ENCODE measurements at places on chromosomes 7 and 10. TPM values are rescaled to one million over a fixed set of nuclear protein-coding genes. Genes with fewer than 3 reads are reported as not detected.
A peak's percentile ranks its signal among the peaks of the same experiment; 100 is the strongest.

DNA sequence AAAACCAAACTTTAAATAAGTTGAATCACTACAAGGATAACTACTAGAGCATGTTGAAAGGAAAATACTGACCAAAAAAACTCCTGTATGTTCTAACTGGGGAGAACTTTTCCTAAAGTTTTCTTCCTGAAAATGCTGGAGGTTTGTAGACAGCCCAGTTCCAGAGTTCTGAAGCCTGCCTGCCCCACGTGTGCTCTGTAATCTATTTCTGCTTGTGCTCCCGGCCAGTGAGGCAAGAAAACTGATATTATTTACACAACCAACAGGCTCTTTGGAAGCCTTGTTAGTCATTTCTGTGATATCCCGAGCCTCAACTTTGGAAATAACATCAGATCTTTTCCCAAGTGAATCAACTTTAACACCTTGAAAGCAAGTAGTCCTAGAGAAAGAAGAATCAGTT is 46.7 kb downstream of the ZFAND4 start:
- no peaks in the 10 kb centered on the region for H3K27me3 ChIP-seq
- peaks cover 11% of the 10 kb centered on the region for H3K36me3 ChIP-seq
- no peak for DNase-seq
- H3K4me3 ChIP-seq, result no peak overlapping the region
- no peak overlapping the region for H3K27ac ChIP-seq

DNA sequence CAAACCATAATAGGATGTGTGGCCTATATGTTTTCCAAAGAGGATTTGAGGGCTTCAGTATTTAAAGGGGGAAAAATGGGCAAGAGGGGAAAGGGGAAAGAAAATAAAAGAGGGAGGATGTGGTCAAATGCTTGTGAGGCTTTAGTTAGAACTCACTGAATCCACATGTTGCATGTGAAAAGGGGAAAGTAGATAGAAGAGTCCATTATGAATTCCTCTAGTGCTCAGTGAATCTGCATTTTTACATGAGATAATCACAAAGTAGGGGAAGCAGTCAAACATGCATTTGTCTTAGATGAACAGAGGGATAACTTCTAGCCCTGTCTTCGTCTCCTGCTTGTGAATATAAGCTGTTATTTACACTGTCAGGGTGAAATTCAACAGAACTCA is 24.6 kb upstream of the AKAP9 start:
- no peaks in the 10 kb centered on the region for H3K4me1 ChIP-seq
- no peak for DNase-seq
- H3K4me3 ChIP-seq, result no peak overlapping the region

DNA sequence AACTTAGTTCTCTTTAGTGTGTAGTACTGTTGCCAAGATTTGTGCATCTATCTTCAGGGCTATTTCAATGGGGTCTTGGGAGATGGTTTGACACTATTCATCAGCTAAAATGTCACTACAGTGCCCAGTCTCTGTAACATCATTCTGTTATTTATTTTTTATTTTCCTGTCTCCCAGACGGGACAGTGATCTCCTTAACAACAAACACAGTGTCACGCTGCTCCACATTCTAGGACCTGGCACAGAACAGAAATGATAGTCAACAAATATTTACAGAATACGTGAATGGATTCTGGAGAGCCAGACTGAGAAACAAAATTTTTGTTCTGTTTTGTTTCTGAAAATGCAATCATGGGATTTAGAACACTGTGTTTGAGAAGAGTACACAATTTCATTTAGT is 937.7 kb upstream of the LRRN3 start:
- DNase-seq, result no peak
- no peak overlapping the region for H3K4me3 ChIP-seq
- no peaks in the 10 kb centered on the region for H3K4me1 ChIP-seq
- H3K27me3 ChIP-seq, result no peaks in the 10 kb centered on the region
- H3K36me3 ChIP-seq, result no peaks in the 10 kb centered on the region

DNA sequence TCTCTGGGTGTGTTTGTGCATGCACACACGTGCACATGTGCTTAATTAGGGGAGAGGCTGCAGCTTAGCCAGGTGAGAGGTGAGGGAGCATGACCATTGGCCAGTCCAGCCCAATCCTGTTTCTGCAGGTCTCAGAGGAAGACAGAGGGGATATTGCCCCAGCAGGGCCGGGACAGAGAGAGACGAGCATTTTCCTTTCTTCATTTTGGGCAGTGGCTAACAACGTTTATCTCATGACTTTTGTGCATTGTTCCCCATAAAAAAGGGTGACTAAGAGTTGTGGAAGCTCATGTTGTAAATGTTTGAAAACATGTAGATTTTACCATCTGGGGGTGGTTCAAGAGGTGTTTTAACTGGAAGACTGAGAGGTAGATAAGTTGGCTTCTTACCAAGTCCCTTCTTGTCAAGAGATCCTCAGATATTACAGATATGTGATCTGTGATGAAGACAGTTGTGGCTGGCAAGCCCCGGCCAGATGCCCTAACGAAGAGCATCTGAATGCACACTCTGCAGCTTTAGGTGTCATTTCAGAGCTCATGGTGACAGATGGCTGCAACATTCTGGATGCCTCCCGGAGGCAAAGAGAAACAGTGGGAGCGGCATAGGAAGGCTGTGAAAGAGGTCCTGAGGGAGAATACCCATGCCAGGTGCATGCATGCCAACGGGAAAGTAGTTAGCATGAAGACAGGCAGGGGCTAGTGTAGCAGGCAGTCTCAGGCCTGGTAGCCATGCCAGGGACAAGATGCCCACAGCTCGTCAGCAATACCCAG is 16.7 kb upstream of the DMBT1 start:
- H3K27ac ChIP-seq, result no peak overlapping the region
- H3K4me1 ChIP-seq, result peaks cover 16% of the 10 kb centered on the region
- no peak overlapping the region for H3K4me3 ChIP-seq
- H3K36me3 ChIP-seq, result no peaks in the 10 kb centered on the region
- no peak for DNase-seq
- no peaks in the 10 kb centered on the region for H3K27me3 ChIP-seq

GRCh38 chr7:95395755-95396135 is 430 bp downstream of the PON3 start:
- DNase-seq, result no peak
- H3K36me3 ChIP-seq, result no peaks in the 10 kb centered on the region
- H3K27ac ChIP-seq, result peak overlapping the region; percentile 80

DNA sequence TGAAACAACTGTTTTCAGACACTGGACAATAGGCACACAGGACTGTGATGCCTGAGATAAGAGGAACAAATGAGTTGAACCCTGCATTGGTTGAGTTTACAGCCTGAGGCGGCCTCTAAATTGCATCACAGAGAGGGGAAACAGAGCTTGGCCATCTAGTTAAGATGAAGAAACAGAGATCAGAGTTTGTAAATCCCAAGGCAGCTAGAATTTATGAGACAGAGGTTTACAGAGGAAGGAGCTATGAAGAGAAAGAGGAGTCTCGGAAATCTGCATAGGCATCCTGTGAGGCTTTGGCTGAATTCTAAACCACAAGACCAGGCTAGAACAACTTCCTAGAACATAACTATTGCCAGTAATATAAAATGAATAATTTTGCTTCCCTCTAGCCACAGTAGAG is 41.0 kb upstream of the OIT3 start:
- H3K4me3 ChIP-seq, result no peak overlapping the region
- no peaks in the 10 kb centered on the region for H3K36me3 ChIP-seq

DNA sequence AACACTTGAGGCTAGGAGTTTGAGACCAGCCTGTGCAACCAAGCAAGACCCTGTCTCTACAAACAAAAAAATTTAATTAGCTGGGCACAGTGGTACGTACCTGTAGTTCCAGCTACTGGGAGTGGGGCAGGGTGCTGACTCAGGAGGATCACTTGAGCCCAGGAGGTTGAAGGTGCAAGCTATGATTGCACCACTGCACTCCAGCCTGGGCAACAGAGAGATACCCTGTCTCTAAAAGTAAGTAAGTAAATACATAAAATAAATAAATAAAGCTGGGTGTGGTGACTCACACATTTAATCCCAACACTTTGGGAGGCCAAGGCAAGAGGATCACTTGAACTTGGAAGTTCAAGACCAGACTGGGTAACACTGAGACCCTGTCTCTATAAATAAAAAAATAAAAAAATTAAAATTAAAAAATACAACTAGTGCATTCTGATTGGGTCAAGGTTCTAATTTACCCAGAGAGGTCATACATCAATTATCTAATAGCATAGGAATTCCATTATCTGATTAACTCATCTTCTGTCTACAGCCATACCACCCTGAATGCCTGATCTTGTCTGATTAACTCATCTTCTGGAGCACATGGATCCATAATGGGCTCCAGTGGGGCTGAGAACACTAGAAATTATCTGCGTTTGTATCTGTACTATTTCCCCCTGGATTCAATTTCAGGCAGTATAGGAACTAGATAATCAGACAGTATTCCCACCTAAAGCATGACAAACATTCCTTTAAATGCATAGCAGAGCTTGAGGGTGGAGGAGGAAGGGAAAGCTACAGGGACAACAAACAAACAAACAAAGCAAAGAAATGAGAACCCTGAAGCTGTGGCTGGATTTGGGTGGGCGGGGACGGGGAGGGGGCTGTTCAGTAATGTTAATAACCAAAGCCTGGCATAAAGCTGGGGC is 21.0 kb upstream of the HILPDA start:
- peaks cover 6% of the 10 kb centered on the region for H3K27me3 ChIP-seq
- H3K36me3 ChIP-seq, result no peaks in the 10 kb centered on the region
- no peak overlapping the region for H3K27ac ChIP-seq
- no peak overlapping the region for H3K4me3 ChIP-seq

DNA sequence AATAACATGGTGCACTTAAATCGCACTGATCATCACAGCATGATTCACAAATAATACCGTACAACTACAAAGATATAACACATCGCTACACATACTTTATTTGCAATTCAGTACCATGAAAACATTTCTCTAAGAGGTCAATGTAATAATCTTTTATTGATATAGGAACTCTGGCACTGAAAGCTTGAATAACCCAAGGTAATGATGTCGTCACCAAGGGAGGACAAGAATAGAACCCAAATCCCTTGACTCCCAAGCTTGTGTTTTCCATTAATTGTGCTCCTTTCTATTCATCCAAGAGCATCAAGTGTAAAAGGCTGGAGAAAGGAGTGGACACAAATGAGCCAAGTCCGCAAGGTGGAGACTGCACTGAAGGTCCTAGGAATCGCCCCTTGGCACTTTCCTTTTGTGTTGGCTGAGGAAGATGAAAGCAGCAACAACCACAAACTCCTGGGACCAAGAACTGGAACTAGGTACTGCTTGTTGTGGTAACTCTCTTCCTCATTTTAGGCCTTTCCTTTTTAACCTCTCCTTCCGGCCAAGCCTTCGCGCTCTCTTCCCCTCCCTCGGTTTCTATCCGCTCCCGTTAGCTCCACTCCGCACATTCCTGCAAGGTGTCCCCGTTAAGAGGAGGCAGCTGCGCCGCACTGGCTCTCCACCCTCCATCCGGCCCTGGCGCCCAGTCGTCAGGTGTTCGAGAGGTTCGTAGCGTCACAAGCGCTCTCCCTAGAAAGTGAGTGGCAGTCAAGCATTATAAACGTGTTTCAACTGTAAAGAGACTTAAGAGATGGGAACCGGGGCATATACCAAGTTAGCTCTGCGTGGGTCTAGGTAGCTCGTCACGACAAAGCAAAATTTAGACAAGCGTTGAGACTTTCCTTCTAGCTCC is 1.0 kb upstream of the CBLL1 start:
- H3K27me3 ChIP-seq, result no peaks in the 10 kb centered on the region
- no peaks in the 10 kb centered on the region for H3K36me3 ChIP-seq
- H3K4me3 ChIP-seq, result peak overlapping the region; percentile 87
- DNase-seq, result peak; percentile 78
- H3K4me1 ChIP-seq, result peaks cover 41% of the 10 kb centered on the region

DNA sequence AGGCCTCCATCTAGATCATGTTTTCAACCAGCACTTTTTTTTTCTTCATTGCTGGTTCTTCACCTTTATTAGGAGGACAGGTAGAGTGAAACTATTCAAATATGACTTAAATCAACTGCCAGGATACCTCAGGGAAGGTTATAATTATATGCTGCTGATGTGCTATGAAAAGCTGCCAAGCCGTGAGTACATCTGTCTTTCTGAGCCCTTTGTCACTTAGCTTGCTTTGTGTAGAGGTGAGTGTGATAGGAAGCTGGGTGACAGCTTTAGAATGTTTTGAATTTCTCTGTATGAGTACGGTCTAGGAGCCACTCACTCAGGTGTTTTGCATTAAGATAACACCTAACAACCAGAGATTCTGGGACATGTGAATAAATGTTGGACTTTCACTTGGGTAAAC is 365.2 kb downstream of the OTUD1 start:
- H3K36me3 ChIP-seq, result no peaks in the 10 kb centered on the region
- H3K4me1 ChIP-seq, result no peaks in the 10 kb centered on the region

DNA sequence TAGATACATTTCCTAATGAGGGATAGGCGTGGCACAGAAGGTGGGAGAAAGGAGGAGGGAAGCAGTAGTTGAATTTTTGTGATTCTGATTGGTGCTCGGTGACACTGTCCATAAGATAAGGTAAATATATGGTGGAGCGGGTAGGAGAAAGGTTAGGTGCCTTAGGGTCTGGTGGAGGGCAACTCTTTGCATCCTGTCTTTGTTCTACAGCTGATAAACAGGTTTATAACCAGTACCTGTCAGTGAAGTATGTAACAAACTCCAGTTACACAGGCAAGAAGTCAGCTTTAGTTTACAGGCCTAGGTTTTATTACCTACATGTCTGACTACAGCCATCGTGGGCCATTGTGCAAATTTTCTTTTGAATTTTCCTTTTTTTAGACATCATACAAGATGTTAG is 10.9 kb upstream of the FAM180A start:
- H3K36me3 ChIP-seq, result no peaks in the 10 kb centered on the region
- peaks cover 3% of the 10 kb centered on the region for H3K4me1 ChIP-seq
- DNase-seq, result no peak
- H3K27ac ChIP-seq, result no peak overlapping the region
- no peak overlapping the region for H3K4me3 ChIP-seq
- no peaks in the 10 kb centered on the region for H3K27me3 ChIP-seq

- H3K4me1 ChIP-seq, result peaks cover 14% of the 10 kb centered on the region
- H3K36me3 ChIP-seq, result no peaks in the 10 kb centered on the region
- H3K27me3 ChIP-seq, result peaks cover 15% of the 10 kb centered on the region
These were observed 4.1 kb downstream of the DKK1 start for GRCh38 chr10:52318136-52318701.

DNA sequence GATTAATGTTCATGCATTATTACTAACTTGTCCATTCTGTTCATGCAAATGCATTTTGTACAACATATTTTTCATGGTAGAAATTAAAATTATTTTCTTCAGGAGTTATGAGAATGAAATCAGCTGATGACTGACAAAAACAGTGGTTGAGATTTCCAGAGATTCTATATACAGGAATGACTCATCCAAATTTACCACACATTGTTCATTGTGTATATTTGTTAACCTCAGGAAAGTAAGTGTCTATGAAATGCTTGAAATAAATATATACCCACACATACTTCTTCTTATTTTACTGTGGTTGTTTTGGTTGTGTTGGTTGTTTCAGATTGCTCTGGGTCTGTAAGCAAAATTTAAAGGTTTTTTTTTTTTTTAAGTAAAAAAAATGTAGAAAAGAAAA is 108.1 kb upstream of the SP8 start:
- no peaks in the 10 kb centered on the region for H3K36me3 ChIP-seq
- DNase-seq, result no peak
- no peaks in the 10 kb centered on the region for H3K4me1 ChIP-seq
- no peaks in the 10 kb centered on the region for H3K27me3 ChIP-seq
- H3K27ac ChIP-seq, result no peak overlapping the region
- H3K4me3 ChIP-seq, result no peak overlapping the region

The SEMA3D gene
- total RNA-seq, result 8.0 TPM

The ZNF503 gene
- total RNA-seq, result 28.3 TPM

The NEUROG3 gene
- total RNA-seq, result not detected

The IKZF1 gene
- 61.9 TPM for total RNA-seq

The AKR1C3 gene
- total RNA-seq, result 84.4 TPM

The LRMDA gene
- 29.9 TPM for total RNA-seq

The AGBL3 gene
- total RNA-seq, result 6.1 TPM

The GFRA1 gene
- total RNA-seq, result 9.8 TPM

The MBL2 gene
- total RNA-seq, result not detected

The UCN3 gene
- 0.53 TPM for total RNA-seq

The CNNM1 gene
- 0.35 TPM for total RNA-seq
